ENCODE measurements at places on chromosomes 5 and 9.

GRCh38 chr9:18783909-18784308 is 249.1 kb downstream of the SAXO1 start:
- DNase-seq = no peak

DNA sequence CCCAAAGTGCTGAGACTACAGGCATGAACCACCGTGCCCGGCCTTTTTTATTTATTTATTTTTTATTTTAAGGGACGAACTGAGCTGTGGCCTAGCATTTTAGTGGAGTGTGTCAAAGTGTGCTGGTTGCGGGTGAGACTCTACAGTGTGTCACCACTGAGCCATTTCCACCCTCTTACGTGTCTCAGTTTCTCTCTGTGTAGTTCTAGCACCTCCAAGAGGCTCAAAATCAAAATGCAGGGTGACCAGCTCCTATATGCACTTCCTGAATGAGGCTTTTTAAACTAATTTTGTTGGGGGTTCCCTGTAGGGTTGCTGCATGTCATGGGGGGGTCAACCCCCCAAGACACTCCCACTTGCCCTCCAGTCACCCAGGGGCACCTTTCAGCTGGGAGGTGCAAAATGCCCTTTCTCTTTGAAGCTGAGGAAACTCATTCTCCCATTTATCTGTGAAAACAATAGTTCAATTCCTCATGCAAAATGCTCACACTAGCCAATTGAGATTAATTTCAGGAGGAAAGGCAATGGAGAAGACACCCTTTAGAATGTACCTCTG is 69.3 kb downstream of the COL15A1 start:
- no peak for DNase-seq

GRCh38 chr5:176929654-176930053 is 30.5 kb upstream of the HK3 start:
- DNase-seq = no peak

- no peak for DNase-seq
Observed at GRCh38 chr5:87776785-87777184, 364.1 kb upstream of the CCNH start.

DNA sequence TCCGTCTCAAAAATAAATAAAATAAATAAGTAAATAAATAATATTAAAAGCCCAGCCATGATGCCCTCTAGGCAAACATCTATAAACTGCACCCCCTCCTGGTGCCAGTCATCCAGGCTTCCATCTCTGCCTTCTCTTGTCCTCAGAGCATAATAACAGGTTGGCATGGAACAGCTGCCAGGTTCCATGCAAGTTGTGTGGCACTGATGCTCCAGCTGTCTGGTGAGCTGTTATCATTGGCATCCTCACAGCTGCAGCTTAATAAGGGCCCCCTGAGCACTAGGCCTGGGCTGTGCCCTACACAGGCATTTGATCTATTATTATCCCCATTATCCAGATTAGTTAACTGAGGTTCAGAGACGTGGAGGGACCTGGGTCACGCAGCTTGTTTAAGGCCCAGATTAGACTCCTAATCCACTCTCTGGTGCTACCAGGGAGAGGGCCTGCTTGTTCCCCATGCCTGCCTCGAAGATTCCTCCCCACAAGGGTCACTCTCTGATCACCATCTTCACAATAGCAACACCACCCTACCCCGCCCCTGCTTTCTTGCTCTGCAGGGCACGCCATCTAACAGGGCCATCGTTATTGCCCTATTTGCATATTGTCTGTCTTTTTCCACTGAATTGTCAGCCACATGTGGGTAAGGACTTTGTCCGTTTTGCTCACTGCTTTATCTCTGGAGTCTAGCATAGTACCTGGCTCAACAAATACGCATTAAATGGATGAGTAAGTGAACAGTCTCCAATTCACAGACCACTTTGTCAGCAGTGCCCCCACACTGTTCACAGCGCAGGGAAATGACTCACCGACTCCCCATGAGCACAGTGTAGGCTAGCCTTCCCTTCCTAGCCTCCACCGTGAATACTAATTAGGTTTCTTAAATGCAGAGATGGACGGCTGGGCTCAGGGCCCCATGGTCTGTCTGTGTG is 1.5 kb upstream of the DNM1 start:
- DNase-seq = no peak

DNA sequence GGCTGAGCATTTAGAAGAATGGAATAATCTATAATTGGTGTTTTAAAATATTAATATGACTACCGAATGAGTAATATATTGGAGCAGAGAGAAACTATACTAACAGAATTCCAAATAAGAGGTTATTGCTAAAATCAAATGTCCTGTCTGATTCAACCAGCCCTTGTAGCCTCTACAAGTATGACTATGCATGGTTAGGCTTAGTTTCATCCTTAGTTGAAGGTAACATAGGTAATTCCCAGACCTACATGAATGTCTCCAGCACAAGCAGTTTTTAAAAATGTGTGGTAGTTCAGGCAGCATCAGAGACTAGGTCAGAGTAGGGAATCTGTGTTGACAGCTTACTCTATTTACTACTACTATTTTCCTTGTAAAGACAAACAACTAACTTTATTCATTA is 51.7 kb upstream of the SLC27A6 start:
- no peak for DNase-seq

DNA sequence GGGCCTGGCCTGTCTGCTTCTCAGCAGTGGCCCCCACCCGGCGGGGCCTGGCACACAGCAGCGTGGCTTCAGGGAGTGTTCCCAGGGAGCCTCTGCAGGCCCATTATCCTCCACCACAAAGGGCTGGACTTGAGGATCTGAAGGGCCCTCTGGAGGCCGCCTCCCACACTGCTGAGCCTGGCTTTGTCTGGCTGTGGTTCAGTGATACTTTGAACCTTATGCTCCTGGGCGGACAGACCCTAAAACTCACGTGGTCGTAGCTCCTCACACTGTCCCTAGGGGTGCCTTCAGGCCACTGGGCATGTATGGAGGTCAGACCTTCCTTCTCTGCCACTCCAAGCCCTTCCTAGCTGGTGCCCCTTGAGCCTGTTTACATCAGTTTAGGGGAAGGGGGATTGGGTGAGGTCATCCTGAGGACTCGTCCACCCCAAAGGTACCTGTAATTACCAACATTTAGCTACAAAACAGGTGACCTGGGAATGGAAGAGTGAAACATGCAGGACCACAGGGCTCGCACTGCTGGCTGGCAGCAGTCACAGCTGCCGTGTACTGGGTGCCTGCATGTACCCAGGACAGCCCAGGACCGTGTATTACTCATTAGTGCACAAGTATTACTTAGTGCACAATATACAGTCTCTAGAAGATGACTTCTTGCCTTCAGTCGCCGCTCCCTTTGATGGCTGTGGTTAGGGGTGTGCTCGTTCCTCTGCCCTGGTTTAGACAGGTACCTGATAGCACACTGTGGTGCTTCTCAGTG is 8.5 kb downstream of the GRHPR start:
- no peak for DNase-seq

DNA sequence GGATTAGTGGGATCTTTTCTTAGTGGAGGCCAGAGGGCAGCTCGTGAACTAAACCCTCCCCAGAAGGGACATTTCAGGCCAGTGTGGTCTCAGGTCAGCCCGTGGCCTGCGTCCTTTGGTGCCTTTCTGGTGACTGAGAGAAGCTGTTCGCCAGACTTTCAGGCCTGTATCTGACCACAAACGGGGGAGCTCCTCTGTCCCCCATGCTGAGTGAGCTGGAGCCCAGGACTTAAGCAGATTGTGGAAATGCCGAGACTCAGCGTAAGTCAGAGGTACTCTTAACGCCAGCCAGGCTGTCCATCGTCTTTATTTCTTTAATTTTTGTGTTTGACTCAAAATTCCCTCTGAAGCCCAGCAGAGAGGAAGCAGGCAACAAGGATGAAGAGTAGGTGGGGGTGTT is 54.8 kb upstream of the NCS1 start:
- no peak for DNase-seq

DNA sequence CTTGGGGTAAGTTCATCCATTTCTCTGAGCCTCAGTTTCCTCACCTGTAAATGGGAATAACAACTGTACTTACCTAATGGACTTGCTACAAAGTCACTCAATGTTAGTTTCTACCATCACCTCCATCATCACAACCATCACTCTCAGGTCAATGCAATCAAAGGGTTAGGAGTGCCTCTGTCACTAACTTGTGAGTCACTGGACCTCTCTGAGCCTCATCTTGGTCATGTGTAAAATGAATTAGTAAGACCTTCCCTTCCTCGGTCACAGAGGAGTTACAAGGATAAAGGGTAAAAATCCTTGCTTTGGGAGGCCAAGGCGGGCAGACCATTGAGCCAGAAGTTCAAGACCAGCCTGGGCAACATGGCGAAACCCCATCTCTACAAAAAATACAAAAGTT is 12.8 kb downstream of the FABP6 start:
- no peak for DNase-seq

- DNase-seq = no peak
Observed at GRCh38 chr5:72505539-72506157, 1.6 kb downstream of the ZNF366 start.

- DNase-seq = no peak
Observed at GRCh38 chr5:53946405-53947100, 363.8 kb downstream of the ARL15 start.

DNA sequence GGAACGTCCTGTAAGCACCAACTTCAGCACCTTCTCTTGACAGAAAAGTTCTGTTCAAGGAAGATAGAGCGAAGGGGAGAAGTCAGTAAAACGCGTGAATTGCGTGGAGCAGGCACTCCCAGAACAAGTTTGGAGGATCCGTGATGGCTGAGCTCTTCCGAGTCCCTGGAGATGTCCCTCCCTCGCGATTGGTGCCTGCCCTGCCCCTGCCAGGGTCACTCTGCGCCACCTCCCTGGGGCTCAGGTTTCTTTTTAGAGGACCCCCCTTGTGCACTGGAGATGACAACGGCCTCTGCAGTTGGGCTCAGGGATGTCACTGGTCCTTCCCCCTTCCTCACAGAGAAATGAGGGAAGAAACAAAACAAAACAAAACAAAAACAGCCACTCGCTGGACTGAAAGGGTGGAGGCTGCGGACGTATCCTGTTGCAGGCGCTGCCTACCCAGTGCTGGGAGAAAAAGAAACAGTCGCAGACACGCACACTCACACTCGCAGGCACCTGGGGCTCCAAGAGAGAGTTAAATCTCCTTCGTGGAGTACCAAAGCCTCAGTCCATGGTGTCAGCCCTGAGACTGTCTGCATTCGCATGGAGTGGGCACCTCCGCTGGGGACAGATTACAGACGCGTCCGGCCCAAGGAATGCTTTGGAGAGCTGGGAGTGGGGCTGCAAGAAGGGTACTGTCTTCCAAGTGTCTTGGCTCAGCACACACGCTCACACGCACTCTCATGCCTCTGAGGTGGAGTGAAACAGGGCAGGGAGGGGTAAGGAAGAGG is 512.7 kb downstream of the SLCO4C1 start:
- DNase-seq = no peak

DNA sequence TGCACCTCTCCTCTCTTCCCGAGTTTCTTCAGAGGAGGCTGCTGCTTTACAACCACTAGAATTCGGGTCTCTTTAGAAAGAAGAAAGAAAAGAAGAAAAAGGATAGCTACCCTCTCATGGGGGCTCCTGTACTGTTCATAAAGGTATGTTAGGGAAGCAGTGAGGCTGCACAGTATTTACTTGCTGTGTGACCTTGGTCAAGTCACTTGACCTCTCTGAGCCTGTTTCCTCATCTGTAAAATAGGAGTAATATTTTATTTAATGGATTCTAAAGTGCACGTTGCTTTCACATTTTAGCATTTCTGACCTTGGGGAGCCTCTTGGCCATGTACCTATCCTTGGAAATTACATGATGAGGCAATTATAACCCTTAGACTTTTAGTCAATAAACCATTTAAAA is 88.8 kb downstream of the SETX start:
- no peak for DNase-seq

DNA sequence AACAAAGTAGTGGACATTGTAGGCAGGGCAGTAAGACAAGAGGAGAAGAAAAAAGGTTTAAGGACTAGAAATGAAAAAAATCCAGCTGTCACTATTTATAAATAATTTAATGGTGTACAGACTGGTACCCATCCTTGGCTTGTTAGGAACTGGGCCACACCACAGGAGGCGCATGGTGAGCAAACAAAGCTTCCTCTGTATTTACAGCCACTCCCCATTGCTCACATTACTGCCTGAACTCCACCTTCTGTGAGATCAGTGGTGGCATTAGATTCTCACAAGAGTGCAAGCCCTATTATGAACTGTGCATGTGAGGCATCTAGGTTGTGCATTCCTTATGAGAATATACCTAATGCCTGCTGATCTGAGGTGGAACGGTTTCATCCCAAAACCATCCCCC is 62.6 kb upstream of the DMAC1 start:
- DNase-seq = no peak

DNA sequence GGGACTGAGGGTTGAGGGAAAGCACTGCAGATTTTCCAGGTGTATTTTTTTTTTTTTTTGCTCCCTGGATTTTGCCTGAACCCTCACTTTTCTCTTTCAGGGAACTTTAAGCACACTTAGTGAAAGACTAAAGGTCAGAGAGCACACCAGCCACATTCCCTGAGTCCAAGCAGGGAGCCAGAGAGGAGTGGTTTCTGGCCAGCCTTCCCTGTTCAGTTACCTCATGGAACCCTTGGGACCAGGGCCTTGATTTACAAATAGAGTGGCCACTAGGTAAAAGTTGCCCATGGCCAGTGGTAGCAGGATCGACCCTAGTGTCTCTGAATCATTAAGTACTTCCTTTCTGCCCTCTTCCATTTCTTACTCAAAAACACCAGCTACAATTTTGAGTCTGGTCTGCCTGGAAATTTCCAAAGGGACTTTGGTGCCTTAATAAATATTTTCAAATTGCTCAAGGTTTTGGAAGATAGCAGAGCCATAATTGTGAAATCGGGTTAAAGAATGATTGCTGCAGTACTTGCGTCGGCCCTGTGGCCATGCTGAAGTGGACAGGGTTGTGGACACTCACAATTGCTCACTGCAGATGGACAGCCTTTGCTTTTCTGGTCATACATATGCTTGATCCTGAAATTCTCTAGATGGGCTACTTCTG is 14.5 kb downstream of the PALM2AKAP2 start:
- DNase-seq = no peak

DNA sequence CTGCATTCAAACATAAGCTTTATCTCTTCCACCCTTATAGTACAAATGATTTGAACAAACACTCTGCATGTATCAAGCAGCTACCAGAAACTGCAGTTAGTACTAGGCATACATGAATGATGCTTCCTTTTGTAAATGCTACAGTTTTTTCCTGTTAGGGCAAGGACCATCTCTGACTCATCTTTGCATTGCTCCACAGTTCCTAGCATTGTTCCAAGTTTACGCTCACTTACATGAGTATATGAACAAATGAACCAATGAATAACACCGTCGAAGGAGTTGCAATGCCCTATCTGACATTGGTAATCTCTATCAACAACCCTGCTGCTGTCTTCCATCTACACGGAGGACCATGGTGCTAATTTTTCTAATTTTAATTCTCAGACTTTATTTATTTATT is 2.1 kb upstream of the ALDH7A1 start:
- DNase-seq = peak; percentile 3

DNA sequence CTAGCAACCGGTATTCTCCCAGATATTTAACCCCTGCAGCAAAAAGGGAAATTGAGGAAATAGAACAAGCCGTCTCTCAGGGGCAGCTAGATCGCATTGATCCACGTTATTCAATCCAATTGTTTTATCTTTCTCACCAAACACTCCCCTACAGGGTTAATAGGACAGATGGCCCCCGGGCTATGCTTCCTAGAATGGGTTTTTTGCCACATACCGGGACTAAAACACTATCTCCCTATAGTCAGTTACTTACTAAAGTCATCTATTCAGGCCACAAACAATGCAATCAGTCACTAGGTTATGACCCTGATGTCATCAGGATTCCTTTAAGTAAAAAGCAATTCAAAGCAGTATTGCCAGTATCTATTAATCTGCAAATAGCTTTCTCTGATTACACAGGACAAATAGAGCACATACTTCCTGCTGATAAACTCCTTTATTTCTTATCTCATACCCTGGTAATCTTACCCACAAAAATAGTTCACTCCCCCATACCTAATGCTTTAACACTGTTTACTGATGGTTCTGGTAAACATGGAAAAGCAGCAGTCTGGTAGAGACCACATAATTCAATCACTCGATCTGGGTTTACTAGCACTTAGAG is 159.0 kb downstream of the CPLANE1 start:
- DNase-seq = no peak
